ENCODE measurements at places on chromosomes 1 and 21.
A peak's percentile ranks its signal among the peaks of the same experiment; 100 is the strongest.

GRCh38 chr1:156643049-156643777 is 1.3 kb downstream of the BCAN start:
- no peak for DNase-seq

GRCh38 chr1:46806196-46807020 is 7.6 kb downstream of the CYP4B1 start:
- DNase-seq, result no peak

DNA sequence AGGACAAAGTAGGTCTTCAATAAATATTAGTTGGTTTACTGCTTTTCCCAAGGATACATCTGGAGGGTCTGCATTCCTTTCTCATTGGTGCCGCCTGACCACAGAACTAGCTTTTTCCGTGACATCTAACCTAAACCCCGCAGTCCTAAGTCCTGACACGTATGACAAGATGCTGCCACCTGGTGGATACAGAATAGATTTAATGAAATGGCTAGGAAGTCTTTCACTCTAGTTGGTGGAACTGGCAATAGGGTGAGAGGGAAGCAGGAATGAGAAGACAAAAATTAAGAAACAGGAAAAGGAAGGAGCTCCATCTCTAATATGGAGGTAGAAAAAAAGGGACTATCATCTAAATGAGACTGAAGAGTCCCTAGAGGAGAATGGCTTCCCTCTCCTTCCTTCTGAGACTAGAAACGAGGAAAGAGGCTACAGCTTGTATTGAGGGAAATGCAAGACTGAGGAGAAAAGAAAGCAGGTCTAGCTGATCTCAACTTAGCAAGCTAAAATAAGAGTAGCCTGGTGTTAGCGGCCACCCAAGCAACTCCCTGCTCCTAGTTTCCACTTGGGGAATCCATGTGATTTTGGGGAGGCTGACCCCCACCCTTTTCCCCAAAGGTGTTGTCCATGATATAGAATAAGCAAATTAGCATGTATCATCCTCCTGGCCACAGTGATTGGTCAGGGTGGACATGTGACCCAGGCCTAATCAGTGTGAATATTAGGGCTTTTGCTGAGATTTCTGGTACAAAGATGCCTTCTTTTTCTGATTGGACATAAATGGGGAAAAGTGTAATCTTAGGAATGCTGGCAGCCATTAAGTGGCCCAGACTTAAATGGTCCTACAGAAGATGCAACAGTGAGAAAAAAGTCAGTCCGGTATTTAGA is 5.9 kb downstream of the RFX5 start:
- DNase-seq, result peak; percentile 6

GRCh38 chr1:33330361-33330890 is 9.5 kb upstream of the A3GALT2 start:
- no peak for DNase-seq

DNA sequence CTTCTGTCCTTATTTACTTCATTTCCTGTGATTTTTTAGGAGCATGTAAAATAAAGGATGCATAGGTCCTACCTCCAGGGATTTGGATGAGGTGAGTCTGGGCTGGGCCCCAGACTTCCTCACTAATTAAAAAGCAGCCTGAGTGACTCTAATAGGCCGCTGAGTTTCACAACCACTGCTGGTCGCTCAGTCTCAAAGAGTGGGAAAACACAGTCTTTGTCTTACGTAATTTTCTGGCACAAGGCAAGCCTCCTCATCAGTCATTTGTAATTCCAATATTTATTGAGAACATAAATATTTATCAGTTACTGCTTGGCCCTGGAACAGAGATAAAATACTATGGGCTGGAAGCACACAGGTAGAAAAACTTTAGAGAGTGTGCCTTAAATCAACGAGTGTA is 195.4 kb upstream of the RUNX1 start:
- no peak for DNase-seq

- DNase-seq, result no peak
Observed at GRCh38 chr1:100349246-100349645, 3.1 kb upstream of the CDC14A start.

DNA sequence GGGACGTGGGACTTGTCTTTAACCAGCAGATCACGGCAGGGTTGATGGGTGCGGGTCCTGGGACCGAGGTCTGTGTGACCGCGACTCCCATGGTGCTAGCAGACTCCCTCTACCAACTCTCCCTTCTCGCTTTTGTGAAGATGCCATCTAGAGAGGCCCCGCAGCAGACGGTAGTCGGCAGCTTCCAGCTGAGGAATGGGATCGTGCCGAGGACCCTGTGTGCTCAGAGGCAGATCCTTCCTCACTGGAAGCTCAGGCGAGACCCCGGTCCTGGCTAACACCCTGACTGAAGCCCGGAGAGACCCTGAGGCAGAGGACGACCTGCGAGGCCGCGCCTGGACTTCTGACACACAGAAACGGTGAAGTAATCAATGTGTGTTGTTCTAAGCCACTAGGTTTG is 12.5 kb upstream of the SPATC1L start:
- DNase-seq, result no peak

DNA sequence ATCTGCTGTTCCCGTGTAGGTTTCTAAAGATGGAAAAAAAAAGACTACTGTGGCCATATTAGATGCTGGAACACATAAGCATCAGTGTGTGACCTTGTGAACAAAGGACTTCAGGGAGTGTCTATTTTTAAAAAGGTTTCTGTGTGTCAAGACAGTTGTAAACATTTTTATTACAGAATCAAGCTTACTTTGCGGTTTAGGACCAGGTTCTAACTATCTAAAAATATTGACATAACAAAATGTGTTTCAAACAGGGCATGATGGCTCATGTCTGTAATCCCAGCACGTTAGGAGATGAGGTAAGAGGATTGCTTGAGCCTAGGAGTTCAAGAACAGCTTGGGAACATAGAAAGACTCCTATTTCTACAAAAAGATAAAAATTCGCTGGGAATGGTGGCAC is 7.1 kb upstream of the DDI2 start:
- no peak for DNase-seq

GRCh38 chr1:43298055-43298454 is 2.7 kb upstream of the TIE1 start:
- no peak for DNase-seq

Data from effector memory CD4-positive, alpha-beta T cell (primary cell).